Cortex of kidney (tissue), 1 donor: ENCODE measurements at places on chromosomes 11 and 22.

DNA sequence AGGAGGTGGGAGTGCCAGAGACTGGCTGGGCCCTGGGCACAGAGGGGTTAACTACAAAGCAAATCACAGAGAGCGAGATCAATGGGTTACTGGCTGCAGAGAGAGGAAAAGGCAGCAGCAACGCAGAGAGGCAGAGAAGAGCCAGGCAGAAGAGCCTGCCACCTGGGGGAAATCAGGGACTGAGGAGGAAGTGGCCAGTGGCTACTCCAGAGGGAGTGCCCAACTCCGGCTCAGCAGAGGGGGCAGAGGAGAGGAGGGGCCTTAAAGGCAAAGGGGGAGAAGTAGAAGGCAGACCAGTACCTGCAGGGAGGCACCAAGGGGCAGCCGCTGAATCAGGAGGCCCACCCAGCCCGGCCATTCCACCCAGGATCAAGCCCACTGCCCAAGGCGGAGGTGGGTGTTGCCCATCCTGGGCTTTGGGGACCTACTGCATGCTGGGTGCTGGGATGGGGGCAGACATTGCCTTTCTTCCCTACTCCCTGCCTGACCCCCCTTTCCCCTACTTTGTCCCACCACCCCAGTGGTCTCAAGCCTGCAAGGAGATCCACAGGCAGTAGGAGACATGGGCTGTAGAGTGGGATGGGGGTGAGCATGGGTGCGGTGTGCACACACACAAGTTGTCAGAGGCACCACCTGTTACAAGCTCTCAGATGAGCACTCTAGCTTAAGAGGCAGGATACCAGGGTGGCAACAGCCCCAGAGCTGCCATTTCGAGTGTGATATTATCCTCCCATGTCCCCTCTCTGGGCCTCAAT is 926 bp upstream of the GALR3 start:
- DNase-seq: no peak

DNA sequence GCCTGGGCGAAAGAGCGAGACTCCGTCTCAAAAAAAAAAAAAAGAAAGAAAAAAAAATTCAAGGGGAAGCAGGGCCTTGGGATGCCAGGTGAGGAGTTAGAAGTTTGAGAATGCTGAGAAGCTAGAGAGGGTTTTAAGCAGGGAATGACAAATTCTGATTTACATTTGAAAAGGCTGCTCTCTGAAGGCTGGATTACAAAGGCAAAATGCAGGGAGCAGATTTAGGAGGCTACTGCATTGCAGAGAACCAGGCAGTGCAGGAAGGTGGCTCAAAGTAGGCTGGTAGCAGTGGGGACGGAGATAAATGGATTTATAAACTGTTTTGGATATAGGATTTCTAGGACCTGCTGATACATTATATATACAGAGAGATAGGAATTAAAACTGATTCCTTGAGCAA is 66.6 kb downstream of the KCNC1 start:
- DNase-seq: no peak

DNA sequence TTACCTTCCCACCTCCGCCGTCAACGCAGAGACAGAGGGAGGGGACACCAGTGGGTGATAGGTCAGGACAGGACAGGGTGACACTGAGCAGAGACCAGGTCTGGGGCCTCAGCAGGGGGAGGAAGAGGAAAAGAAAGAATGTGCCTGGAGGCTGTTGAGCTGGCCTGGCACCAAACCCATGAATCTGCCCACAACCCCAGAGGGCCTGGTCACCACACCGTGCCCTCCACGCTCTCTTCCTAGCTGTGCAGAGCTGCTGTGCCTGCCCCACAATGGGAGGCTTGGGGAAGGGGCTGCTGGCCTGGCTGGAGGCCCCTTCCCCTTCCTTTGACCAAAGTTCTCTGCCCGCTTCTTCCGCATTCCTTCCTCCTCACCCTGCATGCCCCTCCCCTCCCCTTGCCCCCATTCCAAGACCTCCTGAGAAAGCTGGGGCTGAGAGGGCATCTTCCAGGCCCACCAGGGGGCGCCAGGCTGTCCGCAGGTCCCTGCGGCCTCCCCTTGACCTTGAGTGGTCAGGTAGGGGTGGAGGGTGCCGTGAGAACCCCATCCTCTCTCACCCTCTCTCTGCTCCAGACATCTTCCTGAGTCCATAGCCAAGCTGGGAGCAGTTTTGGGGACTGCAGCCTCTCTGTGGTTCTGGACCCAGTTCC is 11.0 kb upstream of the CACNA1I start:
- no peak for DNase-seq

GRCh38 chr11:19499026-19499669 is 213.5 kb upstream of the NAV2 start:
- DNase-seq: no peak

- no peak for DNase-seq
Observed at GRCh38 chr11:134727204-134727603, 315.2 kb upstream of the B3GAT1 start.

- no peak for DNase-seq
Observed at GRCh38 chr22:25061605-25062376, 109.3 kb downstream of the KIAA1671 start.

GRCh38 chr11:8961401-8961800 is 2.8 kb downstream of the TMEM9B start:
- no peak for DNase-seq

DNA sequence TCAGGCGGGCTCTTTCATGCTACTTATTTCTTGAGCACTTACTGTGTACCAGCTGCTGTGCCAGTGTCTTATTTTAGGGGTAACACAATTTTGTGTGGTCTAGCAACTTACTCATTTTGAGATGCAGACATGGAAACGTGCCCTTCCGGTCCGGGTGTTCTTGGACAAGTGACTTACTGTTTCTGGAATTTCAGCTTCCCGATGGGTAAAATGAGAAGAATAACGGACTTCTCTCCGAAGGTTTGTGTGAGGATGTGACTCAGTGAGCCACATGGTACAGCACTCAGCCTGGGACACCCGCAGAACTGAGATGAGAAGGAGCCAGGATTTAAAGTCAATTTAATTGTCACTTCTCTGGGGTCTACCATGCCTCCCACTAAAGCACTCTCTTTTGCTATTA is 114.5 kb upstream of the SYT13 start:
- DNase-seq: no peak
